ENCODE measurements at places on chromosomes 6 and 20. TPM values are rescaled to one million over a fixed set of nuclear protein-coding genes. Genes with fewer than 3 reads are reported as not detected.

GRCh38 chr6:42332916-42333315 lies 115.3 kb upstream of the MRPS10 start:
- DNase-seq, result no peak

DNA sequence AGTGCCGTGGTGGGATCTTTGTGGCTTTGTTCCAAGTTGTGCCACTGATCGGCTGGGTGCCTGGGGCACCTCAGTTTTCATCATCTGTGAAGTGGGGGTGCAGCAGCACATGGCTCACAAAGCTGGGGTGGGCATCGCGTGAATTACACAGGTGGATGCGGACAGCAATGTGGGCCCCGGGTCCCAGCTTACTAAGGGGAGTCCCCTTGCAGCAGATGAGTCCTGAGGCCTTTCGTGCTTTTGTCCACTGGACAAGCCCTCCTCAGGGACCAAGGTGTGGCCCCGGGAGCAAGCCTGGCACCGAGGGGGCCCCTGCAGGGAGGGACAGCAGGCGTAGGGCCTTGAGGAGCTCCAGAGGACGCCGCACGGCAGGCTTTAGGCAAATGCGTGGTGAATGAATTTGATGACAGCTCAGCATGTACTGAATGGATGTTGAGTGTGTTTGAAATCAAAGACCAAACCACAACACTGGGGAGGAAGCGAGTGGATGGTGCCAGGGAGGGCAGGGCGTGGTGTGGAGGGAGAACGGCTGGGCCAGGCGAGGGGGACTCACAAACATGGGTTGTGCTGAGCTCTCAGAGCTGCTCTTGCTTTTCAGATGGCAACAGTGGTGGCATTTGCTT lies 53.2 kb downstream of the IRF4 start:
- no peak for DNase-seq

Gene NKAIN2
- total RNA-seq, result 0.23 TPM

- no peak for DNase-seq
Observed at GRCh38 chr6:2433711-2434110, 188.3 kb upstream of the GMDS start.

DNA sequence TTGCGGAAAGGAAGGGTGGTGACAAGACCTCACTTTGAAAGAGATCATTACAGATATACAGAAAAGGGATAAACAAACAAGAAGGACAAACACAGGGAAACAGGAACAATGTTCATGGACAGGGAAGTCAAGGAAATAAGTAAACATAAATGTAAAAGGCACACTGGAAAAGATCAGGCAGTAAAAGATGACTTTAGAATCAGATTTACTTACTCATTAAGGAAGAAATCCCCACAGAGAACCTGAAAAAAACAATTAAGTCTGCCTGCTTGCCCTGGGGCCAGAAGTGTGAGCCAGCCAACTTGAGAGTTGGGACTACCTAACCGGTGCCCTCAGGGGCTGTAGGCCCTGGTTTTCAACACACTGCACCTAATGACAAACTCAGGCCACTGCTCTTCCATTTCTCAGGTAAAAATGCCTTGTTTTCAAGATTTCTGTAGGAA lies 1.7 kb downstream of the APMAP start:
- DNase-seq, result no peak

GRCh38 chr6:18263418-18264218 lies 712 bp downstream of the DEK start:
- peak; percentile 82 for DNase-seq

Gene GGTLC1
- not detected for total RNA-seq

GRCh38 chr6:145155873-145156782 lies 579.2 kb downstream of the EPM2A start:
- no peak for DNase-seq

Gene RNF217
- total RNA-seq, result 23.7 TPM

GRCh38 chr20:32972181-32973076 lies 31.8 kb downstream of the SUN5 start:
- DNase-seq, result peak; percentile 72

DNA sequence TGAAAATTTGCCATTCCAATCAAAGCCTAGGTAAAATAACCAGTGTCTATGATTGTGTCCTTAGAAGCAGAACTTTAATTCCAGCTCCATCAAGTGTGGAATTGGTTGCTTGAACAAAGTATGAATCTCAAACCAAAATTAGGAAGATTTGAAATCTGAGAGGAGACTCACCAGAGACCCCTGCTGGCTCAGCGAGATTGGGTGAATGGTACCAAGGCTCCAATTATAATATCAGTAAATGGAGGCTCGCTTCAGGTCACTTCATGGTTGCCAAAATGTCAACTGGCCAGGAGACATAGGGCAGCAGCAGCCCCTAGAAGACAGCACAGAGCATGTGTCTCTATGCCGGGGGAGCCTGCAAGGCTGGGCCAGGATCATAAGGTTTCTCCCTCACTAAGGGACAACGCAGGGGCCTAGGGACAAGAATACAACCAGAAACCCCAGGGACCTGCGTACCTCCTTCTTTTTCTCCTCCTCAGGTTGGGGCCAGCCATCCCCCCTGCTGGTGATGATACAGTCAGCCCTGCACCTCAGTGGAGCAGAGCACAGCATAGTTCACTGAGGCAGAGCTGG lies 14.0 kb downstream of the RBL1 start:
- DNase-seq, result no peak

GRCh38 chr20:40584130-40584809 lies 104.8 kb downstream of the MAFB start:
- no peak for DNase-seq
